ENCODE measurements at places on chromosomes 4 and X.

DNA sequence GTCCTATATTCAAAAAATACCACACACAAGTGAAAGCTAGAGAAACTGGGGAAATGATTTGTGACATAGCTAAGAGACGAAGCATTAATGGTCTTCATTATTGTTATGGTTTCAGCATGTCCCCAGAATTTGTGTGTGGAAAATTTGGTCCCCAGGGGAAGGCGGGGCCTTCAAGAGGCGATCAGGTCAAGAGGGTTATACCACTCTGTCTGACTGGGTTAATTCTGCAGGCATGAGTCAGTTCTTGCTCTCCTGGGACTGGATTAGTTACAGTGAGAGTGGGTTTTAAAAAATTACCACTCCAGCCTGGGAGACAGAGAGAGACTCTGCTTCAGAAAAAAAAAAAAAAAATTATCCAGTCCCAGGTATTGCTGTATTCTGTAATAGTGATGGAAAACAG is 2.1 kb upstream of the MTNR1A start:
- DNase-seq: no peak

DNA sequence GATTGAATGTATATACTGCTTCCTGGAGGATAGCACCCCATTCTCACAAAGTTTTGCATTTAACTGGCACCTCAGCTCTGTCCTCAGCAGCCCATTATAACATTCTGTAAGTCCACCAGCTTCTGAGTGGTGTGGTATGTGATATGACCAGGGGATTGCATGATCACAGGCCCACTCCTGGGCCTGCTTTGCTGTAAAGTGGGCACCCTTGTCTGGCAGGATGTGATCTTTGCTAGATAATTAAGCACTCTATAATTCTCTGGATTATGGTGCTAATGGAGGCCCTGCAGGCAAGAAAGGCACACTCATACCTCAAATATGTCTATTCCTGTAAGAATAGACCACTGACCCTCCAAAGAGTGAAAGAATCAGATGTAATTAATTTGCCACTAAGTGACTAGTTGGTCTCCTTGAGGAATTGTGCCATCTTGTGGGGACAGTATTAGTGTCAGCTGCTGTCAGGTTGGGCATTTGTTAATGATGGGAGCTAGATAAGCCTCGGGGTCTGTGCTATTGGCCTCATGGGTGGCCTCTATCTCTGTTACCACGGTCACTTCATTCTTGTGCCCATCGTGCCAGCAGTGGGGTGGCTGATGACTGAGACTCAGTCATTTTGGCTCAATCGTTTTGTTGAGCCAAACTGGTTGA is 2.2 kb upstream of the CFI start:
- DNase-seq: peak; percentile 4

DNA sequence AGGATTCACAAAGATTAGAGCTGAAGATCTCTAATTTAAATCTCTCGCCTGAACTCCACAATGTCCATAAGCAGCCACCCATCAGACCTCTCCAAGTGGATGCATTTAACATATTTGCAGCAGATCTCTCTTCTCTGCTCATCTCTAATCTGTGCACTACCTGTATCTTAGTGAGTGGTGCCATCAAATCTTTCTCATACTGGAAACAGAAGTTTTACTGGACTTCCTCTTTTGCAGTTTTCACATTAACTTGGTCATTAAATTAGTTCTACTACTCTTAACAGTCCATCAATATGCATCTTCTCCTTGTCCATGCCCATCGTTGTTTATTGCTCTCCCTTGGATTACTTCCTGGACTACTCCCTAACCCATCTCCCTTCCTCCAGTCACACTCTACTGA is 488.5 kb downstream of the IL15 start:
- DNase-seq: no peak

DNA sequence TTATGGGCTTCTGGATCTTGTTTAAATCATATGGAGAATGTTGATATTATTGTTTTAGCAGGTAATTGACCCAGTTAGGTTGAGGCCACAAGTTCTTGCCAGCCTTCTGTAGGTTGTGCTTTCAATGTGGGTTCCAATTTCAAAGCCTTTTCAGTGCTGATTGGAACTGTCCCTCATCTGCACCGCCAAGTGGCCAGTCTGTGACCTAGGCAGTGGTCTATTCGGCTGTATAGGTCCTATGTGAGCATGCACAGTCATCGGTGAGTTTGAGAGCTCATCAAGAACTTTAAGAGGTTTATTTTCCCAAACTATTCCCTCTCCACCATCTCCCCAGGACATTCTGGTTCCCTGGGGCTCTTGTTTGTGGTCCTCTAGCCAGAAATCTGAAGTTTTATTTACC is 35.7 kb downstream of the DDX53 start:
- no peak for DNase-seq

DNA sequence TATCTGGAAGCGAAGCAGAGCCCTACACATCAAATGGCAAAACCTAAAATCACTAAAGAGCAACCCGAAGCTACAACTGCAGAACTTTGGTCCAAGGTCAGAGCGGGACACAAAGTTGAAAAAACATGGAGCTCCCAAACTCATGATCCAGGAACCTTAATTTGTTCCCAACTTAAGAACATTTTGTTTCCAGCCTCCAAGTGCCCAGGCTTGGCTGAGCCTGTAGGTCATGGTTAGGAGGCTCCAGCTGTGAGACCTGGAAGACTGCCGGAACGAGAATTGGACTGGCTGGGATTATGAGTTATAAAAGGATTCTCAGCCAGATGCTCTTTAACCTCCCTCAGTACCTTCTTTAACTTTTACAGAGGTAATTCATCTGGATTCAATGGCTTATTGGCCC is 349.1 kb upstream of the DDX53 start:
- no peak for DNase-seq

- no peak for DNase-seq
Observed at GRCh38 chr4:16492872-16493271, 266.6 kb upstream of the TAPT1 start.

DNA sequence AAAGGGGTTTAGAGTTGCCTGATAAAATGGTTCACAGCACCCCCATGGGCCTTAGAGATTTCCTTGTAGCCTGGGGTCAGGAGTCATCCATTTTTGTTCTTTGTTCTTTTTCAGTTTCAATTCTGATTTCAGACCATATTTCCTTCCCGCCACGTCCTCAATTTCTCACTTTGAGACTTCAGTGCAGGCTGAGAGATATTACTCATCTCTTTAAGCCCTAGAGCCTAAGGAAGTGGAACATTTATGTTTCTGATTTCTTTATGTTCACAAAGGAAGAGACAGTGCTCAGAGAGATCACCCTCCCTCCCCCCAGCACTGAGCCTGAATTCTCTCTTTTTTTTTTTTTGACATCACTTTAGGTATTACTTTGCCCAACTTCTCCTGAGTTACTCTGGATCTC is 56.3 kb downstream of the MSN start:
- DNase-seq: no peak

DNA sequence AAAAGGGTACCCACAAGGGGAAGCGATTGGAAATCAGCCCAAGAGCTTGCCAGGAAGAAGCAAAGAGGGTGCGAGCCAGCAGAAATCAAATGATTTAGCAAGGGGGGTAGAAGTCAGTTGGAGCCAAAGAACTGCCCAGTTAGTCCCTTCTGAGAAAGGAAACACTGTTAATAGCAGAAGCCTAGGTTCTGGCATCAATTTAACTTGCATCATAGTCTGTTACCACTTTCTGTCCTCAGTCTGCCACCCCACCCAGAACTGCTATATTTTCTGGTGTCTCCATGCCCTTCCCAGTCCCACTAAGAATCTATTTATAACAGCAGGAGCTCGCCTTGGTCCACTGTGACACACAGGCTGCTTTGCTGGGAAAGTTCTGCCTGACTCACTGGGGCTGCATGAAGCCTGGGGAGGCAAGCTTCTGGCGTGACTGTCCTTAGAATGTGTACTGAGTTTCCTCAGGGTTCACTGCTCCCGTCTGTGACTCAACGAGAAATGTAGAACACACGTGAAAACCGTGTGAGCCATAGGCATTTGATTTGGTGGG is 157.8 kb upstream of the TTC29 start:
- DNase-seq: no peak

- no peak for DNase-seq
Observed at GRCh38 chr4:56464581-56464980, 2.8 kb upstream of the SRP72 start.

DNA sequence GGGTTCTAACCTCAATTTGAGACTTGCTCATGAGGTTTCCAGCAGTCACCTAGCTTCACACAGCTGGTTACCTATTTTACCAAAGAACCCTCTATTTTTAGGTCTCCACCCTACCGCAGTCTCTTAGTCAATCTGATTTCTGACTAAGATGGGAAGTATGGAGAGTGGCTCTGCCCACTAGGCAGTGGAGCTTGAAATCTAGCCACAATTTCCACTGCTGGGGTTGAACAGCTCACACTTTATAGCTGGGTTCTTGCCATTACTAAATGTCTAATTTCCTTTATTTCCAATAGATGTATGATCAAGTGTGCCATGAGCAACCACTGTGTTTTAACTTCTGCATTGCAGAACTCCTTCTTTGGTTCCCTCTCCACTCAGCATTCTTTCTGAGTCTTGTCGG is 43.1 kb downstream of the GASK1B start:
- DNase-seq: no peak

GRCh38 chr4:141121768-141122454 is 11.4 kb downstream of the RNF150 start:
- no peak for DNase-seq

GRCh38 chr4:81883530-81884450 is 412.1 kb upstream of the RASGEF1B start:
- no peak for DNase-seq

- DNase-seq: no peak
Observed at GRCh38 chrX:150365990-150366911, 3.1 kb downstream of the MAMLD1 start.

- DNase-seq: no peak
Observed at GRCh38 chr4:62901101-62901500, 1508.1 kb downstream of the TECRL start.

DNA sequence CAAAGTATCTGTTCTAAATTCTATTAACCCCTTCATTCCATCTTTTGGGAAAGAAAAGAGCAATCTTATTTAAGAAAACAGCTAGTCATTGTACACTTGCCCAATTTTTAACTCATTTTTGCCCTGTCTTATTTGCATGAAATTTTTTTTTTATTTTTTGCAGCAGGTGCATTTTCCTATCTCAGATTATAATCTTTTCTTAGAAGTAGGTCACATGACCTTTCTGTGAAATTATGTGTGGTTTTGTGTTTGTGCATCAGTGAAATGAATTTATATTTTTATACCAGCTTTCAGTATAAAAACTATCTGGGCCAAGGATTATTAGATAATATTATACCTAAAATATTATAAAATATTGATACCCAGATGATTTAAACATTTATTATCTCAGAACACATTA is 145.6 kb downstream of the INPP4B start:
- no peak for DNase-seq

DNA sequence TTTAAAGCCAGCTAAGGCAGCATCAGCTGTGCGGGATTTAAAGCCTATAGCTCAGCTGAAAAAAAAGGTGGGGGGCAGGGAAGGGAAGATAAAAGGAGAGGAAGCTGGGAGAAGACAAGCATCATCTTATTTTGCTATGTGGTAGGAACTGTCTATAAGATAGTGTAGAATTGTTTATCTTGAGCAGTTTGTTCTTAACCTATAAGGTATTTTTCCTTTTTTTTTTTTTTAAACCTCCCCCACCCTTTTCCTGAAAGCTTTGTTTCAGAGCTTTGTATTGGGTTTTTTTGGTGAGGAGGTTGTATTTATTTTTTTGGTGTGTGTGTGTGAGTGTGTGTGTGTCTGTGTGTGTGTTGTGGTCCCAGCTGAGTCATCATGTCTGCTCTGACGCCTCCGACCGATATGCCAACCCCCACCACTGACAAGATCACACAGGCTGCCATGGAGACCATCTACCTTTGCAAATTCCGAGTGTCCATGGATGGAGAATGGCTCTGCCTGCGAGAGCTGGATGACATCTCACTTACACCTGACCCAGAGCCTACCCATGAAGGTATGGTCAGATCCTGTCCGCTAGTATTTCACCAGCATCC is 531 bp downstream of the RUFY3 start:
- no peak for DNase-seq

DNA sequence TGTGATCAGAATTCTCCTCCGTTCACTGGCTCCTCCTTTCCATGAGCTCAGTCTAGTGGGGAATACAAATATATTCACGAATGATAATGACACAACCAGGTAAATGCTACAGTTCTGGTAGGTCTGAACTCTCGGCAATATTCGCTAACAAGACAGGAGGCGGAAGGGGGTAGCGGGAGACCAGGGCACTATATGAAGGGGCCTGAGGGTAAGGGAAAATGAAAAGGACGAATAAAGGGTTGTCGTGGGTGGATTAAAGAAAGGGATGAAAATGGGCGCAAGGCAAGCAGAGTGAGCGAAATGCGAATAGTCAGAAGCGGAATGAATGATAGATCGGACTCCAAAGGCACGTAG is 743 bp downstream of the NKAP start:
- no peak for DNase-seq

GRCh38 chr4:48914311-48914710 is 7.7 kb upstream of the OCIAD2 start:
- no peak for DNase-seq

DNA sequence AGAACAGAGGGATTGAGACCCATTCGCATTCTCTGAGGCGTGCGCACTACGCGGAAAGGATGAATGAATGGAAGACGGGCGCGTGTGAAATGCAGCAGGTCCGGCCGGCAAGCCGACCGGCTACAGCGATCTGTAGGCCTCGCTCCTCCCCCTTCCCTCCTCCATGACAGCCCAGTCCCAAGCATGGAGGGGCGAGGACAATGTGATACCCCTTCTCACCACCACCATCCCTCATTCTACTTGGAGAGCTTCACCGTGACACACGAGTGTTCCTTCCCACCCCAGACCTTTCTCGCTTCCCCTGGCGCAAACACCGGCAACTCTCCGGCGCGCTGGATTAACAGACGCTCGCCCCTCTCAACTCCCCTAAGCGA is 815 bp downstream of the EIF4E start:
- peak; percentile 47 for DNase-seq

GRCh38 chrX:121221322-121221977 is 174.0 kb downstream of the GLUD2 start:
- no peak for DNase-seq

GRCh38 chr4:70747874-70748273 is 26.1 kb downstream of the RUFY3 start:
- no peak for DNase-seq

- no peak for DNase-seq
Observed at GRCh38 chrX:15882704-15883539, 28.3 kb upstream of the AP1S2 start.

- peak; percentile 66 for DNase-seq
Observed at GRCh38 chr4:78775303-78776078, 659 bp upstream of the BMP2K start.

DNA sequence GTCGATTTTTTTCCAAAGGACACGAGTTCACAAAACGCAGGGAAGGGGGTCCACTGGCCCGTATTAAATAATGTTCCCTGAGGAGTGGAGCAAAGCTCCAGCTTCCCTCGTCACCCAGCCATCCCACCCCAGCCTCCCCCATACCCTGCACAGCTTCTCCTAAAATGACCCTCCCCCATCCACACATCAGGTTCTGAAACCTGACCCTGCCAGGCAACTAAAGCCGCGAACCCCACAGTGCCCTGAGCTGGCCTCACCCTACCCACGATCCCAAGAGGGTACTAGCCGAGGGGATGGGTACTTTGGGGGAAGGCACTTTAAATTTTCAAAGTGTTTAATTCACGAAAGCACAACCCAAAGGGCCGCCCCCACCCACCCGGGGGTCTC is 634 bp downstream of the APOO start:
- DNase-seq: no peak

GRCh38 chrX:18676470-18676869 is 4.6 kb upstream of the RS1 start:
- no peak for DNase-seq

GRCh38 chr4:80202741-80203553 is 5.6 kb downstream of the PRDM8 start:
- peak; percentile 58 for DNase-seq

- no peak for DNase-seq
Observed at GRCh38 chrX:132563976-132564375, 75.1 kb upstream of the MBNL3 start.
